ENCODE measurements at places on chromosomes 3 and 15.

DNA sequence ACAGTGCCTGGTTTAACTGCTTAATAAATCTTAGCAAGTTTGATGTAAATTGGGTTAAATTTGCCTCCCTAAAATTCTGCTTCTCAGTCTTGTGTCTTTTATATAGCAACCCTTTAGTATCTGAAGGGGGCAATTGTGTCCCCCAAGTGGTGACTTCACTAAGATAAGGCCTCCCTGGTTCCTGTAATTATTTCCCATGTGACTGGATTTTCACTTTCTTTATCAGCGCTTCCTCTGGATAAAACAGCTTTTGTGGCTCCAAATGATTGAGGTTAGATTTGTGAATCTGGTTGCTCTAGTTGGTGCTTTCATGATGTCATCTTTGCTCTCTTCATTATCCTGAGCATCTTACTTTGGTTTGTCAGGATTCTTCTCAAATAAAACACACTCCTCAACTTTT, 334.3 kb upstream of the CTDSPL start:
- no peaks in the 10 kb centered on the region for H3K36me3 ChIP-seq
- H3K27ac ChIP-seq = no peak overlapping the region
- H3K4me1 ChIP-seq = no peaks in the 10 kb centered on the region
- H3K4me3 ChIP-seq = no peak overlapping the region
- no peak for DNase-seq

DNA sequence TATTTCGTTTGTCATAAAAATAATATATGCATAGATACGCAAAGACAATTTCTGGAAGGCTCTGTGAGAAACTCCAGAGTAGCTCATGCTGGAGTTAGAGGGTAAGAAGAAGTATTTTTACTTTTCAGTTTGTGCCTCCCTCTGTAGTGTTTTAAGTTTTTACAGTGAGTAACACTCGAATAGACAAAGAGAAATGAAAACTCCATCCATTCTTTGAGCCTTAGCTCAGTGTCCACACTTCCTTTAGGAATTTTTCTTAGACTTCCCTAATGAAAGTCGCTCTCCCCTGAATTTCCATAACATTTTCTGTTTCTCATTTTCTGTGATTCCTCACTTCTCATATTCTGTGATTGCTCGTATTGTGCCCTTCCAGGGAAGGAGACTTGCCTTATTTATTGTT, 2.1 kb downstream of the BLOC1S6 start:
- H3K27me3 ChIP-seq = no peaks in the 10 kb centered on the region
- no peaks in the 10 kb centered on the region for H3K36me3 ChIP-seq
- no peak overlapping the region for H3K27ac ChIP-seq

DNA sequence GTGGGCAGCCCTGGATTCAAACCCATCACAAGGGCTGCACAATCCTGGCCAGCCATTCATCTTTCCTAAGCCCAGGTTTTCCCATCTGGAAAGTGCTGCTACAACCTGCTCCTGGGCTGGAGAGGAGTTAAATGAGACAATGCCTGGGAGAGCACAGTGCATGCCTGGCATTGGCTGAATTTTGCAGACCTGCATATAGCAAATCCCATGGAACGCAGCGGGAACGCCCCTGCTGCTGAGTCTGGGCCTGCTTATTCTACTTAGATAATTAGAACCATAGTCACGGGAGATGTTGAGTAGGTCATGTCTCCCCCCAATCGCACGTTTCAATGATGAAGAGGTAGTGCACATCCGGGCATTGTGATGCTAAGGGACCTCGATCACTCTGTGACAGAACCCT, 46.6 kb downstream of the ABTB1 start:
- peaks cover 37% of the 10 kb centered on the region for H3K27me3 ChIP-seq
- no peaks in the 10 kb centered on the region for H3K36me3 ChIP-seq
- H3K27ac ChIP-seq = no peak overlapping the region
- no peak for DNase-seq
- H3K4me3 ChIP-seq = no peak overlapping the region

- no peaks in the 10 kb centered on the region for H3K36me3 ChIP-seq
- H3K4me1 ChIP-seq = no peaks in the 10 kb centered on the region
- H3K4me3 ChIP-seq = no peak overlapping the region
- H3K27ac ChIP-seq = no peak overlapping the region
- DNase-seq = no peak
Observed at GRCh38 chr15:58087871-58088270, 22.4 kb upstream of the ALDH1A2 start.

- H3K27me3 ChIP-seq = no peaks in the 10 kb centered on the region
- DNase-seq = no peak
- peaks cover 4% of the 10 kb centered on the region for H3K36me3 ChIP-seq
- no peak overlapping the region for H3K27ac ChIP-seq
- H3K4me1 ChIP-seq = no peaks in the 10 kb centered on the region
- H3K4me3 ChIP-seq = no peak overlapping the region
Observed at GRCh38 chr3:67531181-67532101, 123.0 kb downstream of the SUCLG2 start.

- no peak for DNase-seq
- no peak overlapping the region for H3K27ac ChIP-seq
- no peaks in the 10 kb centered on the region for H3K27me3 ChIP-seq
- H3K36me3 ChIP-seq = peaks cover 19% of the 10 kb centered on the region
Observed at GRCh38 chr3:126008219-126008618, 39.2 kb downstream of the ROPN1B start.
